ENCODE measurements at places on chromosomes 4 and X.
A peak's percentile ranks its signal among the peaks of the same experiment; 100 is the strongest.

DNA sequence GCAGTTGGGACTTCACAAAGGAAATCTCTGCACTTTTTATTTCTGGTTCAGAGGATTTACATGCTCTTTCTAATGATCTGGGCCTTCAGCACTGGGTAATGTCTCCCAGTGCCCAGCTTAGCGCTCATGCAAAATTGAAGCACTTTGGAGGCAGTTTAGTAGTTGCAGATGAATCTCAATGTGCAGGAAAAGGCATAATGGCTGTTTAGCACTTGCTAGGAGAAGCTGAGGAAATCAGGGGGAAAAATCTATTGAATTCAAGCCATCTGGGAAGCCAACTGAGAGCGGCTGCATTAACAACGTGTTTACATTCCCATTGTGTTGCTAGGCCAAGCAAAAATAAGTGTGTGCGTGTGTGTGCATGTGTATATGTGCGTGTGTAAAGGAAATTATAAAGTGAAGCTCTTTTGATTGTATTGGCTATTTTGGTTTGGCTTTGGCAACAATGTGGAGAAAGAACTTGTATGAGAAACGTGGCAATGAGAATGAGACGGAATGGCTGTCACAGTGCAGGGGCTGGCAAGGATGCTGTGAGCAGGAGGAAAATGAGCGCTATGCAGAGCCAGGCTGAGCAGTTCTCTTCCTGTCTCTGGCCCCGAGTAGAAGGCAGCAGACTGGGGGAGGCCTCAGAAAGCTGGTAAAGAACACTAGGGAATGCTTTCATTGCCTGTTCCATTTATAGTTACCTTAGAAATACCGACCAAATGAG, 231.5 kb downstream of the UNC5C start:
- DNase-seq: no peak

DNA sequence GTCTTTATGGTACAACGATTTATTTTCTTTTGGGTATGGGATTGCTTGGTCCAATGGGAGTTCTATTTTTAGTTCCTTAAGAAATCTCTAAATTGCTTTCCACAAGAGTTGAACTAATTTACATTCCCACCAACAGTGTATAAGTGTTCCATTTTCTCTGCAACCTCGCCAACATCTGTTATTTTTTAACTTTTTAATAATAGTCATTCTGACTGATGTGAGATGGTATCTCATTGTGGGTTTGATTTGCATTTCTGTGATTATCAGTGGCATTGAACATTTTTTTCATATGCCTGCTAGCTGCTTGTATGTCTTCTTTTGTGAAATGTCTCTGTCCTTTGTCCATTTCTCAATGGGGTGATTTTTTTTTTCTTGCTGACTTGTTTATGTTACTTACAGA, 42.8 kb downstream of the UCHL1 start:
- no peak for DNase-seq

GRCh38 chr4:140297221-140297570, 76.2 kb upstream of the SCOC start:
- DNase-seq: peak; percentile 2

GRCh38 chr4:107619066-107619465, 101.0 kb downstream of the PAPSS1 start:
- DNase-seq: no peak

DNA sequence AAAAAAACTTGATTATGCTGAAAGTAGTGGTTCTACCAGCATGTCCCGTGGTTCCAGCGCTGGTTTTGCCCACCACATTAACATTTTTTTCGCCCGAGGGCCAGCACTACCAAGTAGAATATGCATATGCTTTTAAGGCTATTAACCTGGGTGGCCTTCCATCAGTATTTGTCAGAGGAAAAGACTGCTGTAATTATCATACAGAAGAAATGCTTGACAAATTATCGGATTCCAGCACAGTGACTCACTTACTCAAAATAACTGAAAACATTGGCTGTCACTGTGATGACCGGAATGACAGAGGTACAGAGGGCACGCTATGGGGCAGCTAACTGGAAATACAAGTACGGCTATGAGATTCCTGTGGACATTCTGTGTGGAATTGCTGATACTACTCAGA, 34.6 kb downstream of the PRPS2 start:
- DNase-seq: no peak

DNA sequence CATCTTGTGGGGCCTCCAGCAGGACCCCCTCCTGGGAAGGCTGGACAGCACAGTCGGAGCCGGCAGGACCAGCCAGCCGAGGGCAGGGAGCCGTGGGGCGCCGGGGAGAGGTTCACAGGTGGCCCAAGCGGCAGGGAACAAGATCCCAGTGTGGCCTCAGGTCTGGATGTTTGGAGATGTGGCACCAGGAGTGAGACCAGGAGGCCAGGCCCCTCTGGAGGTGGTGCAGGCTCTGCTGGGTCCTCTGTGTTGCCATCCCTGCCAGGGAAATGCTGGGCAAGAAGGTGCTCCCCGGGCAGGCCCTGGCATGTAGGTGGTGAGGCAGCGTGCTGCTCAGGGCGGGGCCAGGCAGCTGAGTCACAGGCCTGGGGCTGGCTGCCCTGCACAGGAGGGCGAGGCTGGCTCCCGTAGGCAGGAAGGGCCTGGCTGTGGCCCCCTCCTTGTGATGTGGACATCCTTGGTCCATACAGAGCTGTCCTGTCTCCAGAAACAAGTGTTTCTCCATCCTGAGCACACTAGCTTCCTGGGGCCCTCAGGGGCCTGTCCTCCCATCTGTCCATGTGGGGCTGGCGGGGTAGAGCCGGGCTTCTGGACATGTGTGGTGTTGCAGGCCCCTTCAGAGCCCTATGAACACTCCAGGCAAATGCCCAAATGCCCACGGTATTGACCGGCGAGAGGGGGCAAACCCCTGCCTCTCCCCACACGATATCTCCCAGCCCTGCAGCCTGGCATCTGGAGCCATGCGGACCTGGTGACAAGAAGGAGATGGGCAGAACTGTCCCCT, 4.8 kb upstream of the HGFAC start:
- DNase-seq: no peak

DNA sequence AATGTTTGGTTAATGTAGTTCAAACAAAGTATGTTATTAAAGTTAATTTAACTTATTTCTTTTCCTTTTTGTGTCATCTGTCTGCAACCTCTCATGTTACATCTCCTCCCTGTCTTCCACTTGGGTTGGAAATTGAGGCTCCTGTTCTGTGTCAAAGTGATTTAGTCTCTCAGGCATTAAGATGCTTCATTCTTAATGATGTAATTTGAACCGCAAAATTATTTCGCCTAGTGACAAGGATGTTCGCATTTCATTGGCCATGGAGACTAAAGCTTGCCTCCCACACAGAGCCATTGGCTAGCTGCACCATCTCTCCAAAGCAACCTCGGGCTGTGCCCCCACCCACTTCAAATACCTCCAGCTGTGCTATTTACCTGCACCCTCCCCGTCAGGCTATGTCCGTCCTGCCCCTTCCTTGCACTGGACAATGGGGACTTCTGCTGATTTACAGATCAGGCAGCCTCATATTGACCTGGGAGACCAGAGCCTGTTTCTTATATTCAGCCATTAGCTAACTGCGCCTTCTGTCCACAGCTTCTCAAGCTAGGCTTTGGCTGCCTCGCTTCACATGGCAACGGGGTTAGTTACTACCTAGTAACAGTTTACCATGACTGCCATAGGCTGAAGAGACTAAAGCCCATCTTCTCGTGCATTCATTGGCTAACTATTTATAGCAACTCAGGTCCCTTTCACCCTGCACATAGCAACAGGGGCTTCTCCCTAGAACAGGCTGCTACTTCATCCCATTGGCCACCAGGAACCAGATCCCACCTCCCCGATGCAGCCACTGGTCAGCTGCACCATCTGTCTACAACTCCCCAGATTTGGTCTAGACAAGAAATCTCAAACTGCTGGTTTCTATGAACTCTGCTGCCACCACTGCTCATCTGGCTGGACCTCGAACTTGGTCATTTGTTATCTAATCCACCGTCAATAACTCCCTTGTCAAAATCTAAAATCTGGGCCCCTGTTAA, 8.6 kb upstream of the ZNF157 start:
- DNase-seq: no peak

GRCh38 chr4:141731481-141731880, 95.1 kb downstream of the IL15 start:
- DNase-seq: no peak

- no peak for DNase-seq
These were observed 29.1 kb upstream of the GRSF1 start for GRCh38 chr4:70868778-70869177.

DNA sequence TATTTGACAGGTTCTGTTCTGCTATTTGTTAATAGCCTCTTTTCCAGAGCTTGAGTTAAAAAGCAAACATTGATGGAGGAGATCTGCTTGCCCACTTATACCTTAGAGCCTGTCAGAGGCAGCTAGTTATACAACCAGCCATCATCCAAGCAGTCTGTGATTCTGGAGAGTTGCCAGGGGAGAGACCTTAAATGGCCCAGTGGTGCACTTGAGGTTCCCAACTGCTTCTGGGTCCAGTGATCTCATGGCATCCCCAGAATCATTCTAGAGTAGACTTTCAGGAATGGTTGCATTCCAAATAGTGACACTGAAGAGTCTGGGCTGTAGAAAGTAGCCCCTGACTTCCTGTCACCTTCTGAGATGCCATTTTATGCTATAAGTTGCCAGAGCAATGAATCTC, 160.7 kb downstream of the FHIP1A start:
- no peak for DNase-seq

DNA sequence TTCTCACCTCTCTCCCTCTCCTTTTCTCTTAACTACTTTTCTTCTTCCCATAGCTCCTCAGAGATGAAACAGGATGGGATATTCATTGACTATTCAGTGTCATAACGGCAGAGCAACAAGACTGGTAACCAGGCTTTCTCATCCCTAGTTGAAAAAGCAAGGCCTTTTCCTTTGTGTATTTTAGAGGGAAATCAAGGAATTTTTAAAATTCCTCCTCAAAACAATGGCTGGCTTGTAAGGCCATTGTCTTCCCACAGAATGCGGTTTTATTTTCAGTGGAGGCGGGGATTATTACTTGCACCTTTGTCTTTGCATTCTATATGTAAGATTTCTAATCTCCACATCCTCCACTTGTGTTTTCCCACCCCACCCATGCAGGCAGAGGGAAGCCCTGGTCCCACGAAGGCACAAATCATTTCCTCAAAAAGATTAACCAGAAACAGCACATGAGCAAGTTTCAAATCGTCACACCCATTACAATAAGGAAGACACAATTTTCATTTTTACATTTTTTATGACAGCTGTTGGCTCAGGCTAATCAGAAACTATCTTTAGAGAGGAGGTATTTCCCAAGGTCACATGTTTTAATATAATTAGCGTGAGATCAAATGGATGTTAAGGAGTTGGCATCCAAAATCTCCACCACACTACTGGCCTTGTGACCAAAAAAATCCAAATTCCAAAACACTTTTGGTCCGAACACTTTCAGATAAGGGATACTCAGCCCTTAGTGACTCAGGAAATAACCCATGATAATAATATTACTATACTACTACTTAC, 53.0 kb upstream of the KDR start:
- no peak for DNase-seq

DNA sequence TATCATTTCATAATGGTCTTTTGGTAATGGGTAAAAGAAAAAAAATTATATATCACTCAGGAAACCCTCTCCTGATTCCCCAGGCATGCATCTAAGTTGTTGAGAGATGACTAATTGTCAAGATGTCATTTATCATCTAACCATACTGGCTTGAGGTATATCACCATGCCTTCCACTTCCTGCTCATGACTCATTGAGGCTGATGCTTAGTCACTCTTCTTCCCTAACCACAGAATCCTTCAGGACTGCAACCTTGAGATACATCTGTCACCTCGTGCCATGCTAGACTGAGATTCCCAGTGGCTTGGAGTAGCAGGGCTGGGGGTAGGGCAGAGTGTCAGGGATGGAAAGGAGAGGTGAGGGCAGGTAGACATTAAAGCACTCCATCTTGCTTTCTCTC, 782.5 kb upstream of the INTU start:
- no peak for DNase-seq

- no peak for DNase-seq
These were observed 304.1 kb upstream of the HAND2 start for GRCh38 chr4:173834151-173834550.

- DNase-seq: no peak
These were observed 276.3 kb upstream of the GALNT7 start for GRCh38 chr4:172892300-172892699.

GRCh38 chrX:11209798-11210414, 83.3 kb upstream of the AMELX start:
- DNase-seq: no peak

- DNase-seq: no peak
These were observed 142.3 kb downstream of the INPP4B start for GRCh38 chr4:142703694-142704309.

DNA sequence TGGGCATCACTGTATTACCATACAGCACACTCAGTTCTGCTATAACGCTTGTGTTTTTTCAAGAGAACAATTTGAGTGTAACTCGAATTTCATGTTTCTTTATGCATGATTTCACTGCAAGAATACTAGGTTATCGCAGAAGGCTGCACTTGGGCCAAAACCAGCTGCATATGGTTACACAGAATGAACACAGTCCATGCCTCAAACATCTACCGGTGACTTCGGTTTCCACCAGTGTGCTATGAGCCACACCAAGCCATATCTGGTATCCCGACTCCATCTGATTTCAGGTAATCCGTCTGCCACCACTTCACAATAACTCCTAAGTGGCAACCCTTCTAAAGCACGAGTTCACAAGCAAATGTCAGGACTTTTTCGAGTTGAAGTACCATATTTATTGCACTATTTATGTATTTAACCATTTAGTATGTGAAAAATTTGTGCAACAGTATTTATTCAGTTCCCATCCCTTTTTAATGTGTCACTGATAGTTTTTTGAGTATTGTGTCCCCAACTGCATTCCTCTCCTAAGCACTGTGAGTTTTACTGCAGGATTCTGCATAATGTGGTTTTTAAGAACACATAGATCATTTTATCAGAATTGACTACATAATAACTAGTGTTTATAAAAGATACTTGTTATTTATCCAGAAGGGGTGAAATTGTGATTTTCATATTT, 111.8 kb downstream of the APBB2 start:
- no peak for DNase-seq

DNA sequence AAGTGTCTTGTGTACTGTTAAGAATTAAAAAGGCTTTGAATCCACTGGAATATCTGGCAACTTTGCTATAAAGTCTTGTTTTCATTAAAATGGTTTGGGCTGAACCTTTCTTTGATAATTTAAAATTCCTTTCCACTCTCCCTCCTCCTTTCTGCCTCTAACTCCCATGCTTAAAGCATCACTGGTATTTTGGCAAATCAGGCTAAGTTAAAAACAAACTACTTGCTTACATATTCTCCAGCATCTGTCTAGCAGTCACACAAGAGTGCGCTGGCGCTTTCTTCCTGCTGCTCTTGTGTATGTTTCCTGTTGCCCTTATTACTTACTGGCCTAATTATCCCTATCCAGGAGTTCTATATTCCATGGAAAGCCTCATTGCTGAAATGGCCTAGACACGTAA, 136.6 kb downstream of the VEGFC start:
- DNase-seq: no peak

GRCh38 chrX:142503967-142504643, 299.0 kb upstream of the MAGEC2 start:
- no peak for DNase-seq

DNA sequence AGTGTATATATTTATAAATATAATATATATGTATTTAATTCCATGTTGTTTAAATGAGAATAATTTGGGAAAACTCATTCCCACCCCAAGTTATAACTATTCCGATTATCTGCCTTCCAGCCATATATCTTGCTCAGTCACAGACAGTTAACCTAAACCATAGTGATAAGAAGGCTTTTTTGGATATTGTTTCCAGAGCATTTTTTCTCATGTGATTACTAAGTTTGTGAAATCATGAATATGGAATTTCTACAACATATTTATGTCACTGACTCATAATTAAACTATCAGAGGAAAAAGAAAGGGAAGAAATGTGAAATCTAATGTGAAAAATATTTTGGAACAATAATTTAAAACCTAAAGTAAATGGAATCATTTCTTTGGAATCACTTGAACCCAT, 1163.5 kb upstream of the PABPC4L start:
- DNase-seq: no peak
